ENCODE measurements at places on chromosomes 1 and 21.

- no peak for DNase-seq
Observed at GRCh38 chr1:187283984-187284383, 455.2 kb downstream of the PLA2G4A start.

DNA sequence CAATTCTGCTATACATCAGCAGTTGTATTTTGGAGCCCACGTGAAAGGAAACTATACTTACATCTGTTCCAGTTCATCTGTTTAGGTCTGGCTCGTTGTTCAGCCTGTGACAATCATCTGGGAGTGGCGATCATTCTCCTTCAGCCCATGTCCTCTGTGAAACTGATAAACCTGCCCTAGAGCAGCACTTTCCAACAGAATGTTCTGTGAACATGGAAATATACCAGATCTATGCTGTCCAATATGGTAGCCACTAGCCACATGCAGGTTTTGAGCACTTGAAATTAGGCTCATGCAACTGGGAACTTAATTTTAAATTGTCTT lies 24.5 kb upstream of the COQ8A start:
- no peak for DNase-seq

DNA sequence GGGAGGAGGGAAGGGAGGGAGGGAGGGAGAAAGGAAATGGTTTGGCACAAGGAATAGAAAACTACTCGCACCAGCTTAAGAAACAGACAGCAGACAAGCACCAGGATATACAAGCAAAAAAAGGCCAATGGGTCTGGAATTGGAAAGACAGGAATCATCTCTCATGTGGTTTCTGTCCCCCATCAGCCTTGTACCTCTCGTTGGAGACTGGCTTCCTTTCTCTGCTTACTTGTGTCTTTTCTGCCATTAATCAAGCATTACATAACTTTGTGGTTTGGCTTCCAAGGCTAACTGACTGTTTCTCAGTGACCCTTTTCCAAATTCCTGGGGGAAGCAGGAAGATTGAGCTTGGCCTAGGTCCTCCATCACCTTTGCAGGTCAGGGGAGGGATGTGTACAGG lies 11.8 kb upstream of the RALGPS2 start:
- DNase-seq = no peak

DNA sequence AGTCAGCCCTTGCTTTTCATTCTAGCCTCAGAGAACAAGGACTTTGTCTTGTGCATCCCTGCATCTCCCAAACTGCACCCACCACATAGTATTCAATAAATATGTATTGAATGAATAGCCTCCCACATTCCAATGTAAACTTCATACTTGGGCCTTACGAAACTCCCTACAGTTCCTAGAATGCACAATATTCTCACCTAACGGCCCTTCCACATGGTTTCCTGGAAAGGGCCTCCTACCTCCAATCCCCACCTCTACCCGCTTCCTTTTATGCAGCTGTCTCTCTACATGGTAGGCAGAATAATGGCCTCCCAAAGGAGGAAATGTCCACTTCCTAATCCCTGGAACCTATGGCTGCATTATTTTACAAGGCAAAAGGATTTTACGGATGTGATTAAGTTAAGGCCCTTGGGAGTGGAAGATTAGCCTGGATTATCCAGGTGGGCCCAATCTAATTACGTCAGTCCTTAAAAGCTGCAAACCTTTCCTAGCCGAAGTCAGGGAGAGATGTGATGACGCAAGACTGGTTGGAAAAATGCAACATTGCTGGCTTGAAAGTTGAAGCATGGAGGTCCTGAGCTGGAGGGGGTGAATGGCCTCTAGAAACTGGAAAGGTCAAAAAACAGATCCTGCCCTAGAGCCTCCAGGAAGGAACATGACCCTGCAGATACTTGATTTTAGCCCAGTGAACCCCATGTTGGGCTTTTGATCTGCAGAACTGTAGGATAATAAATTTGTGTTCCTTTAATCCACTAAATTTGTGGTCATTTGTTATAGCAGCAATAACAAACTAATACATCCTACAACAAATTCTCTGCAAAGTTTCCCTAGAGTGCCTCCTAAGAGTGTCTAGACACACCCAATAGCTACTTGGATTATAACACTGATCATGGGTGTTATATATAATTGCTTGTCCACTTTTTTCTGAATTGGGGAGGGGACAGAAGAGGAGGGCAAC lies 5.2 kb upstream of the PIK3C2B start:
- no peak for DNase-seq
